ENCODE measurements at places on chromosomes 2 and 18. TPM values are rescaled to one million over a fixed set of nuclear protein-coding genes. Genes with fewer than 3 reads are reported as not detected.

GRCh38 chr2:163613266-163613731 is 122.5 kb downstream of the FIGN start:
- DNase-seq: no peak

DNA sequence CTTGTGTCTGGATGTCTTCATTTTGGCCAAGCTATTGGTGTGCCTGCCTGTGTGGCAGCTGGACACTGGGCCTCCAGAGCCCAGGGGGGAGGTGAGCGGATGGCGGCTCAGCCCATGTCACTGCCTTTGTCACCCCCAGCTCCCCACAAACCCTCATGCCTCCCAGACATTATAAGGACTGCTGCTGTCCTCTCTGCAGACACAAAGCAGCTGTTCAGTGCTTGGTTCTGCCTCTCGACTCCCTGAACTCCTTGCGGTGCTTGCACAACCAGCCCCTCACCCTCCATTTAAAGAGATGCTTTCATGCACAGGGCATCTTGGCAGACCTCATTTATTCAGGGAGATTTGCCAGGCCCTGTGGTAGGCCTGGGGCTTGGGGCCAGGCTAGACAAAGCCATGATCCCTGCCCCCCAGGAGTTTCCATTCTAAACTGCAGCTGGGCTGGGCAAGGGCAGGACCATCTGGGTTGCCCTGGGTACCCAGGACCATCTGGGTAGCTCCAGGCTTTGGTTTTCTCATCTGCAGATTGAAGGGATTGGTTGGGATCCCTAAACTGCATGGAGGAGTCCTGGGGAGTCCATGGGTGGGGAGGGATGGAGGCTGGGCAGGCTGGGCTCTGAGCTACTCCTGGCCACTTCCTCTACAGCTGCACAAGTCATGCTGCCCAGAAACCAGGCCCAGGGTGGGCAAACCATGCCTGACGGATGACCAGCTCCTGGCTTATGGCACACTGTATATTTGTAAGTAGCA is 168.5 kb downstream of the CELF4 start:
- DNase-seq: no peak

DNA sequence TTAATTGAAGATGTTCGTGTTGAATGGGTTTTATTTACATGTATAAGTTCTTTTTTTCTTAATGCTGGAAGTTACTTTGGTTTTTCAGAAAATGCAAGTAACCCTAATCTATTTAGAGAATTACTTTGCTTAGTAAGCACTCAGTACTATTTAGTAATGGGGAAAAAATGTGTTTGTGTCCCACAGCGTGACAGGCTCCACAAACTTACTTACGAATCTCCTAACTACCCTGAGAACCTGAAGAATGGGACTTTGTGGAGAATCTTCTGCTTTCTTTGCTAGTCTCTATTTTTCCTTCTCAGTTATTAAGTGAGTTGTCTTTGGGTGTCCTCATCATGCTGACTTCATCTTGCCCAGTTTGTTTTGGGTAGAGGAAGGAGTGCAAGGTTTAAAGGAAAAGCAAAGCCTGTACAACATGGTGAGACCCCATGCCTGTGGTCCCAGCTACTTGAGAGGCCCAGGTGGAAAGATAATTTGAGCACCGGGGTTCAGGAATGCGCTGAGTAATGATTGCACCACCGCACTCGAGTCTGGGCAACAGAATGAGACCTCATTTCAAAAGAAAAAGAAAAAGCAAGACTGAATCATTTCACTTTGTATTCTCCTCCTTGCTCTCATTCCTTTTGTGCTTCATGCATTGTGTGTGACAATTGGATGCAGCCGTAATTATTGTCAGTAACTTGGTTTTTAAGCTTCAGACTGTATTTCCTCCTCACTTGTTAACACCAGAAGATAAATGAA is 10.2 kb downstream of the NEDD4L start:
- DNase-seq: no peak

- DNase-seq: no peak
Observed at GRCh38 chr2:3981446-3981987, 278.1 kb downstream of the DCDC2C start.

- no peak for DNase-seq
Observed at GRCh38 chr2:71379086-71379485, 47.5 kb downstream of the ZNF638 start.

GRCh38 chr18:52678551-52678950 is 338.6 kb downstream of the DCC start:
- DNase-seq: no peak

DNA sequence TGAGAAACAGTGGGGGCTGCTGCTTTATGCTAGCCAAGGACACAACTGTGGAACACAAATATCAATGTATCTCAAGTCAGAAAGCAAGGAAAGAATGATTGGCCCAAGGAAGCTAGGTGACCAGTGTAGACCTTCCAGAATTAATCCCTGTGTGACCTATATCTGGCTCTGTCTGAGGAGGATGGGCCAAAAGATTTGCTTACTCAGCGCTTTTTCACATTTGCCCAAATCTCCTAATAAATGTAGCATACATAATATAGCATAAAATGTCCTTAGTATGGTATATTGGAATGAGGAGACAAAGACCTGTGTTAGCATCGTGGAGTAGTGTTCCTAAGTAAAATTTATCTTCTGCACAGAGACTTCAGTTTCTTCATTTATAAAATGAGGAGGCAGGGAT is 66.7 kb upstream of the NT5C1B start:
- no peak for DNase-seq

DNA sequence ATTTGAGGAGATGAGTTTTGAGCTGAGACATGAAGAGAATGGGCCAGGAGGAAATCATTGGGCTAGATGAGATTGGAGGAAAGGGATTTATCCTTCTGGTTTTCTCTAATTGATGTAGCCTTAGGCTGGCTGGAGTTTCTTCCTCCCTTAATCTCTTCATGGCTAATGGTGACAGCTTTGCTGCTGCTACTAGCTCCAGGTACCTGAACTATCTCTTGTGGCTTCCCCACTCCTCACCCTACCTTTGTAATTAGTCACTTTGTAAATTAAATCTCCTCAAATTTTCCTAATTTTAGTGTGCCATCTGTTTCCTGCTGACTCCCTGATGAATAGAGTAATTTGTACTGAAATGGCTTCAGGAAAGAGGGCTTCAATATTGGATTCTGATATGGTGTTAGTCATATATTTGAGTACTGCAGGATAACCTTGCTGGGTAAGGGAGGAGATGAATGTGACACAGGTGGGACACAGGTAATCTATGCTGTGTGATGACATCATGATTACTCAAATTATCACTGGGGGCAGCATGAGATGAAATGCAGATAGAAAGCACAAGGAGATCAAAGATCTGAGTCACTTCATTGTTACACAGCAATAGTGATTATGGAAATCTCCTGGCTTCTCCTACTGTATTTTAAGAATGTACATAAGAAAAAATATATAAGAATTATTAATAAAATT is 1134.1 kb upstream of the DDX18 start:
- no peak for DNase-seq

- DNase-seq: peak; percentile 10
Observed at GRCh38 chr2:211035548-211036185, 479.3 kb downstream of the CPS1 start.

DNA sequence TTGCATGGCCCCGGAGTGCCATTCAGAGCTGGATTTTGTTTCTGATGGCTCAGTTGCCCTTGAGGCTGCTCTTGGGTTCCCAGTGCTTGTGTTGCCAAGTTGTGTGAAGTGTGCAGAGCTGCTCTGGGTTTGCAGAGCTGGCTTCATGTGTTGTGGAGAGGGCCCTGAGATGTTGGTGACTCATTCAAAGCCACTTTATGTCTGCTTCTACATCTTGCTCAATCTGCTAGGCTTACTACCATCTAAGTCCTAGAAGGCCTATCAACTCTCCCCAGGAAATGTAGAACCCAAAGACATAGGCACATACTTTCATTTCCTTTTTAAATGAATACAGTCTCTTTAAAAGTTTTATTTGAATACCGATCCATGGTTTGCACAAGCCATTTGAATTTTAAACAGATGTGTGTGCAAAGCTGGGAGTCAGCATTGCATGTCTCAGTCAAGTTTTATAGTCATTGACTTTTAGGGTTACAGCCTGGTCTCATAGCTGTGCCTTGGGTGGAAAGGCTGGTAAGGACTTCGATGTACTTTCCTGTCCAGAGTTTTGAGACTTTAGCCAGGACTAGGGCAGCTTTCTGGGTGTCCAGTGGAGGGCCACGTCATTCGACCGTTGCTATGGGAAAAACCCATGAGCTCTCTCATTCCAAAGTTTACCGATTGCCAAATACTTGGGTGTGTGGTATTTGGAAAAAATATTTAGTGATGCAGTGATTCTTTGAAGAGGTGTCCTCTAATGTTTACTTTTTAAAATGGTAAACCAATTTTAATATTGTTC is 105.0 kb downstream of the LTBP1 start:
- DNase-seq: peak; percentile 43

DNA sequence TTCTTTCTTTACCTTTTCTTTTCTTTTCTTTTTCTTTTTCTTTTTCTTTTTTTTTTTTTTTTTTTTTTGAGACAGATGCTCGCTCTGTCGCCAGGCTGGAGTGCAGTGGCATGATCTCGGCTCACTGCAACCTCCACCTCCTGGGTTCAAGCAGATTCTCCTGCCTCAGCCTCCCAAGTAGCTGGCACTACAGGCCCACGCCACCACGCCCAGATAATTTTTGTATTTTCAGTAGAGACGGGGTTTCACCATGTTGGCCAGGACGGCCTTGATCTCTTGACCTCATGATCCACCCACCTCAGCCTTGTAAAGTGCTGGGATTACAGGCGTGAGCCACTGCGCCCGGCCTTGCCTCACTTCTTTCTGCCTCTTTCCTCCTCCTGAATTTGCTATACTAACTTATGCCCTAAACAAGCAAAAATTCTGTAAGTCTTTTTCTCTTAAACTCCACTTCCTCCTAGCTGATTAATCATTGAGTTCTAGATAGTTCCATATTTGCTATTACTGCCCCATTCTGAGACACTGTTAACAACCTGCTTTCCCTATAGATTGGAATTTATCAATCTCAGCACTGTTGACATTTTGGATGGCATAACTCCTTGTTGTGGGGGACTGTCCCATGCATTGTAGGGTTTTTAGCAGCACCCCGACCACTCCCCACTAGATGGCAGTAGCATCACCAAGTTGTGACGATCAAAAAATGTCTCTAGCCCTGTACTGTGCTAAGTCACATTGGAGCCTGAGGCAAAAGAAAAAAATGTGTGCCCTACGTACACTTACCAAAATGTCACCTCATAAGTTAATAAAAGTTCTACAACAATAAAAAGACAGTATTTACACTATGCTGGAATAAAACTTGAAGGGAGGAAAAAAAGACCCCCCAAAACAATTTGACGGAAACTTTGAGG is 16.4 kb upstream of the THADA start:
- peak; percentile 73 for DNase-seq

- no peak for DNase-seq
Observed at GRCh38 chr2:160474891-160475787, 18.5 kb downstream of the RBMS1 start.

DNA sequence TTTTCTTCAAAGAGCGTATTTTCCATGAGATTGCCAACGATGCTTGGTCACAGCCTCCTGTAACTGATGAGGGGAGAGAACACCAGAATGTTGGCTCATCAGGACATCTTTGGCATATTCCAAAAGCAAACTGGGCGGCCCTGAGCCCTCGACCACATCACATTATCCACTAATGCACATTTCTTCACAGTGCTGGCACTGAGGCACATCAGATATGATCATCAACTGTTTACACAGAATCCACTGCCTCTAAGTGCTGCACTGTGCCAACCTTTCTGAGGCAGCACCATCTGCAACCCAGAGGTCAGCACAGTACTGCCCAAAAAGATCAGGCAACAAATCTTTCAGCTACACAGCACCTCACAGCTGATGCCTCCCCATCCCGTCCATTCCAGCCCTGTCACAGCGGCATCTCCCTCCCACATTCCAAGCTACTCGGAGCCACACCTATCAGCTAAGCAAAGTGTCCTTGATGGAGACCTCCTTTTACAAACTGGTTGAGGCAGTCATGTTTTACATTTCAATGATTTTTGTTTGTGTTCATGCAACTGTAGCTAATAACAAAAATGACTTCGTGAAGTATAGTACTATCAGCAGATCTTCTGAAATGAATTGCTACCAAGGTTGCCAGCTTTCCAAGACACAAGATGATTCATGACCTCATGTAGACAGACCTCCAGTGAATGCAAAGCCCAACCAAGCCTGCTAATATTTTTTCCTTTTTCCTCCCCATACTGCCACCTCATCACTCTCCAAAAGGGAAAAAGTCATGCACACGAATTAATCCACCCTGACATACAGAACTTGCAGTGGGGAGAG is 32.3 kb downstream of the MYO5B start:
- no peak for DNase-seq

- no peak for DNase-seq
Observed at GRCh38 chr18:68148863-68149262, 566.0 kb downstream of the TMX3 start.

- peak; percentile 11 for DNase-seq
Observed at GRCh38 chr2:85669549-85669948, 1.6 kb upstream of the SFTPB start.

DNA sequence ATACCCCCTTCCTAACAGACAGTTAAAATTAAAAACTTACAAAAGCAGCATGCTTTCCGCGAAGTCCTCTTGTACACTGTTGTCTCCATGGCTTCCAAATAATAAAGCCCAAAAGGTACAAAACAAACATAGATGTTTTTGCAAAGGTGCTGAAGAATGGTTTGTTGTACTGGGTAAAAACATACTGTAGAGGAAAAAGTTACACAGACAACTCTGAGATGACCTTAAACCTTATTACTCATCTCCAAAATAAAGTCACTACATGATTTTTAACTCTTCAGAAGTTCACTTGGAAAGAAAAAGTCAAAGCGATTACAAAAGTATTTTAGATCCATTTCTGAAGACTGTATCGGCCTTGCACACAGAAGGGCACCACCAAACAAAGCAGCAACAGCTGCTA is 6.1 kb downstream of the SLC35F5 start:
- DNase-seq: no peak

GRCh38 chr2:168120730-168121129 is 126.7 kb downstream of the STK39 start:
- DNase-seq: no peak

DNA sequence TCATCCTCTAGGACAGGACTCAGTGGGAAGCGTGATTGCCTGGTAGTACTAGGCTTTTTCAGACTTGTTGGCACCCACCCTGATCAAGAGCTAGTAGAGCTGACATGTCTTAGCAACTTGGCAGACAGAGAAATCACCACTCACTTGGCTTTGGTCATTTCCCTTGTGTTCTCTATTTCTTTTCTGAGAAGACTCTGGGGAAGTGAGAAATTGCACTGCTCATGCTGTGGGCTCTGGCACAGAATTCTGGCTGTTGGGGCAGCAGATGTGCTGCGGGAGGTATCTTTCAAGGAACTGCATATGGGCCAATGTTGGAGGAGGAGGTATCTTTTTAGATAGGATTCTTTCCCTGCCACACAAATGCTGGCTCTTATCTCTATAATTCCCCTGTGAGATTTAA is 529.1 kb upstream of the MEX3C start:
- peak; percentile 45 for DNase-seq

Gene LHCGR
- total RNA-seq: not detected

Gene PAX3
- total RNA-seq: not detected

Gene ABCG8
- not detected for total RNA-seq

Gene LINC00305
- not detected for total RNA-seq
